ENCODE measurements at places on chromosomes 2 and 18.

GRCh38 chr18:61841706-61842105 lies 51.1 kb downstream of the RNF152 start:
- no peak for DNase-seq

- no peak for DNase-seq
Observed at GRCh38 chr2:216149741-216150140, 40.6 kb downstream of the XRCC5 start.

GRCh38 chr2:138157372-138157771 lies 193.1 kb downstream of the HNMT start:
- no peak for DNase-seq

DNA sequence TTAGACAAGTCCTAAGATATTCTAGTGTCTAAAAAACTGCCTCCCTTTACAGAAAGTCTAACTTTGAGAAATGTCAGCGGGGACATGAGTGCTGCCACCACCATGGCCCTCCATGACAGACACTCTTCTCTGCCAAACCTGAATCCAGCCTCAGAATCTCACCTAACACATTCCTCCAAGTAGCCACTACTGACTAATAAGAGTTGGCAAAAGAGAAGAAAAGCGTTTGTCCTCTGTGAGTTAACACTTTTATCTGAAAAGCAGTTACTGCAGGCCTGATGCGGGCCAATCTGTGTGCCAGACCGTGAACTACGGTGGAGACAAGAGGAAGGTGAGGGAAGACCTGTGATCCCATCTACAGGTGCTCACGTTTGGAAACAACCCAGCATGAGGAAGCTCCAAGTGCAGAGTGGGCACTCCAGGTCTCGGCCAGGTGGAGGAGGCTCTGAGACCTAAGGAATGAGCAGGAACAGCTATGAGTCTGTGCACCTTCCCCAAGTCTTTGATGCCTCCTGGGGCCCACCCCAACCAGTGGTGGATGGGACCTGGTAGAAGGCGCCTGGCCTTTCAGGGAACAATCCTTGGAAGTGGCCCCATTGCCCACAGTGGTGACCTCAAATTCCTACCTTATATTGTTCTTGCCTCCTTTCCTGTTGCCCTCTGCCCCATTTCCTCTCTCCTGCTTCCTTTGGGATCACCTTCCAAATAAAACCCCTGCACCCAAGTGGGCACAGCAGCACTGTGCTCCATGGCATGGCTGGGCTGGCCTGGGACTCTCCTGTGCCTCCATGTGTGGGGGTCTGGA lies 91.6 kb downstream of the BIN1 start:
- no peak for DNase-seq

DNA sequence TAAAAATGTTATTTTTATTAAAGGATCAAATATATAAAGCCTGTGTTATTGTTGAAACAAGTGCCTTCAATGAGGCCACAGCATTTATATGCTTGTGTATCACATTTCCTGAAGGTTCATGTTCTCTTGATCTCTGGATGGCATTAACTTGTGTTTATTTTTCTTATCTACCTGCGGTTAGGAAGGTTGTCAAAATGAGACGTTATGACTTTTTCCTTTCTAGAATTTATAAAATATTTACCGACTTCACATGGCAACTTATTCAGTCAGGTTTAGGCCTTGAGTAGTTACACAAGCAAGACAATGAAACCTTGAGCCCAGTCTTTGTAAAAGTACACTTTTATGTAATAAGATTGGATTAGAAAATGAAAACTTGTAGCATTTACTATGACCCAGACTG lies 196.4 kb upstream of the ACVR2A start:
- DNase-seq, result no peak

- no peak for DNase-seq
Observed at GRCh38 chr2:2877427-2877826, 500.2 kb downstream of the EIPR1 start.

DNA sequence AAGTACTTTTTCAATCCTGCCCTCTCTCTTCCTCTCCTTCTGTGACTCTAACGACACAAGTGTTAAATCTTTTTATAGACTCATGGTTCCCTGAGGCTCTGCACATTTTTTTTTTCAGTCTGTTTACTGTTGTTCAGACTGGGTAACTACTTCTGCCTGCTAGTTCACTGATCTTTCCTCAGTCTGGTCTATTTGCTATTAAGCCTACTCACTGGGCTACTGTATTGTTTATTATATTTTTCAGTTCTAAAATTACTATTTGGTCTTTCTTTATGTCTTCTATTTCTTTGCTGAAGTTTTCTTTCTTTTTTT lies 21.3 kb downstream of the PPP3R1 start:
- no peak for DNase-seq

DNA sequence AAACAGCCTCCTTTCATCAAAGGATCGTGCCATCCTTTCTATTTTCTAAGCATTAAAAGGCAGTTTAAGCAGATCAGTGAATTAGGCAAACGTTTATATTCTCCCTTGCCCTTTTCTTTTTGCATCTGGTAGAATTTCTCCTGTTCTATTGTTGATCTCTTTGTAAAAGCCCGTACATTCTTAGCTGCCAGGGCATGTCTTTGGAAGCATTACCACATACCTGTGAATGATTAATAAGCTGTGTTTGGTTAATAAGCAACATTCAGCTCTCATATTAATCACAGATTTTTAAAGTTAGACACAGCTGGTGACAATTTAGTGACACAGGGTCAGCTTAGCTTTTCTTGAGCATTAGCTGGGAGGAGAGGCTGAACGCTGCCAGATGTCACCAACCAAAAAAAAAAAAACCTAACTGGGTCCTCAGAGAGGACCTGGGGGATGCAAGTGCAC lies 33.8 kb upstream of the CYP1B1 start:
- no peak for DNase-seq

GRCh38 chr2:19141234-19142004 lies 217.0 kb downstream of the OSR1 start:
- DNase-seq, result no peak

GRCh38 chr2:17148407-17149145 lies 369.7 kb downstream of the RAD51AP2 start:
- DNase-seq, result no peak

- no peak for DNase-seq
Observed at GRCh38 chr2:152097801-152098495, 896 bp downstream of the CACNB4 start.

GRCh38 chr2:237152361-237152760 lies 66.7 kb downstream of the COPS8 start:
- DNase-seq, result no peak

GRCh38 chr2:144889348-144889747 lies 369.4 kb upstream of the ZEB2 start:
- DNase-seq, result no peak

DNA sequence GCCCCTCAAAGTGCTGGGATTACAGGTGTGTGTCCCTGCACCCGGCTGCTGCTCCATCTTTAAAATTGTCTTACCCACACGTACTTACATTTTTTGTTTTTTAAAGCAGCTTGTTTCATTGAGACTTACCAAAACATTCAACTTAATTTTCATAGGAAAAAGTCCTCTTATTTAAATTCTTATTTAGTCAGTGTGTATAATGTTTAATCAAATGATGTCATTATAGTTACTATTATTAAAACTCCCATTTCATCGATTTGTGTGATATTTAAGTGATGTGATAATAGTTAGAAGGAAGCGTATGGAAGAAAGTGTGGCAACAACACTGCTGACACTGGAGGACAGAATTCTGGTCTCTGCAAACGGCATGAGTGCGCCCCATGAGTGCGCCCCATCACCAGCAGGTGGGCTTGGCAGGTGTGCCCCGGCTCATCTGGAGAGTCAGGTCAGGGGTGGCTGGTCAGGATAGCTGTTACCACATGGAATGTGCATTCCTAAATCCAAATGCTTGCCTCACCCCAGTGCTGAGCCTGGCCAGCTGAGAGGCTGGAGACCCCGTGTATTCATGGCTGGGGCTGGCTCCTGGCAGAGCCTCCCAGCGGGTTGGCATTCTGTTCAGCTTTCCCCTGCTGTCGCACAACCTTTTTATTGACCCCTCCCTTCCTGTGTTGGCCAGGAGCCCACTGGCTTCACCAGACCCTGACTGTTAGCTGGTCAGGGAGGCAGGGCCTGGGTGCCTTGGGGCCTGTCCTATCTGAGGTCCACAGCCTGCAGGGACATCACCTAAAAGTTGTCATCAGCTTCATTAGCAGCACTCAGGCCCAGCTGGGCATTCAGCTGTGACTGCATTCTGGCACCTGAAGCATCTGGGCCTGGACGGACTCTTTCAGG lies 79.7 kb downstream of the AGAP1 start:
- DNase-seq, result no peak

- no peak for DNase-seq
Observed at GRCh38 chr2:201517094-201517493, 65.6 kb downstream of the STRADB start.

- no peak for DNase-seq
Observed at GRCh38 chr18:27838225-27838624, 338.7 kb downstream of the CDH2 start.

GRCh38 chr2:239723486-239724193 lies 301.5 kb downstream of the NDUFA10 start:
- DNase-seq, result no peak

- DNase-seq, result peak; percentile 49
Observed at GRCh38 chr2:8543060-8543382, 138.8 kb upstream of the ID2 start.

- DNase-seq, result no peak
Observed at GRCh38 chr2:68770271-68771111, 35.9 kb downstream of the ARHGAP25 start.

DNA sequence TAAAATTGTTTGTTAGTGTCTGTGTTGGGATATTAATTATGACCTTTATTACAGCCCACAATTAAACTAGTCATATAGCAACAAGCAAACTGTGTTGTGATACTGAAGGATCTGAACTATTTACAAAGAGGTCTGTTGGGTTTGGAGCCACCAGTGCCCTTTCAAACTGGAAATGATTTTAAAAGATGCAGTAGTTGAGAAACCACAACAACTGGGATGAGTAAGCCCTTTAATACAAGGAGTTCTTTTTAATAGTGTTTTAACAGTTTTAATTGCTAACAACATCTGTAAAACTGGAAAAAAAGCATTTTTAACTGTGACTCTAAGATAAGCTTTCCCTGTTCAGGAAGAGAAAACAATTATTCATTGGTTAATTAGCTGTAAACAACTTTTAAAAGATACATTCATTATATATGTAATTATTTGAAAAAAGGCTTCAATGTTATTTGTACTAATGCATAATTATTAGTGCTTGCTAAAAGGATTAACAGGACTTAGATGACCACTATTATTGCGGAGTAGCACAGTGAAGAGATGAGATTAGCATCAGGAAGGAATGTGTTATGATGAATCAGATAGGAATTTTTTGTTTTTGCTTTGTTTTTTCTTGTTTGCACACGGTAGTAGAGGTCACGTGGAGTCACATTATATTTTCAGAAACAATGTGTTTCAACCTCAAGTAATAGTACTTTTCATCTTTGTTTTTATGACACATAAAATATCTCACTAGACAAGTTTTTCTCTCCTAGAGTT lies 392.7 kb upstream of the FANCL start:
- no peak for DNase-seq

- no peak for DNase-seq
Observed at GRCh38 chr2:200681697-200682096, 95.9 kb downstream of the AOX1 start.

- DNase-seq, result no peak
Observed at GRCh38 chr2:223696719-223697118, 94.6 kb upstream of the SCG2 start.

DNA sequence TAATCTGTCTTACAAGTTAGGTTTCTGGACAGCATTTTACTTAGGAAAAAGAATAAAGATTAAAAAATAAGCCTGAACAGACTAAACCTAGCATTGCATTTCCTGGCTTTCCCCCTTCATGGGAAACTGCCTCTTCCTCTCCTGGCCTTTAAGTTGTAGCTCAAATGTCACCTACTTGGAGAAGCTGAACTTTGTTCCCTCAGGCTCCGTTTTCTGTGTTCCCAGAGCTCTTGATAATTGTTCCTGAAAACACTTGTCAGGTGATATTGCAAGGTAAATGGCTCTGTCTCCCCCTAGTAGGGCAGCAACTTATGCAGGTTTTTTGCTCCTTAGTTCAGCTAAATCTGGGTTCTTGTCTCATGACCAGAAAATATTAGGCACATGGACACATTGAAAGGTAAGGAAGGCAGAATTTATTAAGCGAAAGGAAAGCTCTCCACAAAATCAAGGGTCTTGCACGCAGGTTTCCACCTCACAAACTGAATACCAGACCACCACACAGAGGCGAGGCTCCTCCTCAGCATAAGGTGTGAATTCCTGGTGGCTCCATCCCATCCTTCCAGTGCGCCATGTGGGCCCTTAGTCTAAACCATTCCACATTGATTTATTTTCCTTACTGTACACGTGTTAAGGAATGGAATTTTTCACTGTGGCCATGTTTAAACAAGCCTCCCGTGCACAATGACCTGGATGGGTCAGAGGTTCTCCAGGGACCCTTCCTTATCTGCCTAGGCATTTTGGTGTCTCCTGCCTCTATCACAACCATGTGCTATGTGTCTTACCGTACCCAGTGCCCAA lies 229.3 kb downstream of the HNMT start:
- DNase-seq, result no peak

DNA sequence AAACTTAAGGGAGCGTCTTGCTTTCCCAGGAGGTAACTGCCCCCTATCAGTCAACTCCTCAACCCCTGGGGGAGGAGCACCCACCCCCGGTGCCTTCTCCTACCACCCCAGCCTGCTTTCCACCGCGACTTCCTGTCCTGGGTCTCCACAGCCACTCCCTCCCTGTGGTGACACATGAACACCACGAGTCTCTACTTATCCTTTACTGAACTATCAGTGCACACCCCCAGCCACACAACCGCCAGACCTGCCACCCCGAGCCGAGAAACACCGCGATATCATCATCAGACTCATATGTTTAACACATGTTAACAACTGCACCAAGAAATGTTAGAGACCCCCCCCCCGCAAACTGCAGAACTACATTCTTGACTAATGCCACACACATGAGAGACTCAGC lies 43.3 kb downstream of the LONRF2 start:
- DNase-seq, result no peak

GRCh38 chr2:232385660-232386489 lies 7.3 kb downstream of the ALPP start:
- DNase-seq, result no peak

DNA sequence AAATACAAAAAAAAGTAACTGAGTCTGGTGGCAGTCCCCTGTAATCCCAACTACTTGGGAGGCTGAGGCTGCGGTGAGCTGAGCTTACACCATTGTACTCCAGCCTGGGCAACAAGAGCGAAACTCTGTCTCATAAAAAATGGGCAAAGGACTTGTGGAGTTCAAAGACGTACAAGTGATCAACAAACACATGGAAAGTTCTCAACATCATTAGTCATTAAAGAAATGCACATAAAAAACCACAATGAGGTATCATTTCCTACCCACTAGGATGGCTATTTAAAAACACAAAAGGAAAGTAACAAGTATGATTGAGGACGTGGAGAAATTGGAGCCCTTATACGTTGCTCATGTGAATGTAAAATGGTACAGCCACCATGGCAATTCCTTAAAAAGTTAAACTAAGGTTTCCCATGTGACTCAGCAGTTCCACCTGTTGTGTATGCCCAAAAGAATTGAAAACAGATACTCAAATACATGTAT lies 52.3 kb downstream of the RAB10 start:
- DNase-seq, result no peak

GRCh38 chr2:69054431-69054830 lies 41.5 kb downstream of the ANTXR1 start:
- no peak for DNase-seq

GRCh38 chr2:3805201-3805939 lies 102.0 kb downstream of the DCDC2C start:
- no peak for DNase-seq

All from T-helper 17 cell (primary cell).